Breast epithelium (tissue), 4 donors: ENCODE measurements at places on chromosomes 4 and X.

- no peak for DNase-seq
Measured at GRCh38 chr4:69497076-69497475, 1.4 kb upstream of the UGT2B4 start.

DNA sequence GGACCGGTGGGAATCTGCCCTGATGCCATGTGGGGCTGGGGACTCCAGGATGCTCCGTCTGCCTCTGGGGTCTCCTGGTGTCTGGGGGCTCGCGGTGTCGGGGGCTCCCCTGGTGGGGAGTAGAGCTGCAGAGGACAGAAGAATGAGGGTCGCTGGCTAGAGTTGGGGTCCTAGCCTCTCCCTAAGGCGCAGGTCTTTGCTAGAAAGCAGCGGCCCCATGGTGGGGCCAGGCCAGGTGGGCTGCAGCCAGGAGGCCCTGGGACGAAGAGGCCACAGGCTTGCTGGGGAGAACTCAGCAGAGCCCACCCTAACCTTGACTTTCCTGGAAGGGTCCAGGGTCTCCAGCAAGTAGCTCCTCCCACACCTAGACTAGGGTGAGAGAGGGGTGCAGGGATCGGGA is 21.4 kb downstream of the FGFRL1 start:
- no peak for DNase-seq

DNA sequence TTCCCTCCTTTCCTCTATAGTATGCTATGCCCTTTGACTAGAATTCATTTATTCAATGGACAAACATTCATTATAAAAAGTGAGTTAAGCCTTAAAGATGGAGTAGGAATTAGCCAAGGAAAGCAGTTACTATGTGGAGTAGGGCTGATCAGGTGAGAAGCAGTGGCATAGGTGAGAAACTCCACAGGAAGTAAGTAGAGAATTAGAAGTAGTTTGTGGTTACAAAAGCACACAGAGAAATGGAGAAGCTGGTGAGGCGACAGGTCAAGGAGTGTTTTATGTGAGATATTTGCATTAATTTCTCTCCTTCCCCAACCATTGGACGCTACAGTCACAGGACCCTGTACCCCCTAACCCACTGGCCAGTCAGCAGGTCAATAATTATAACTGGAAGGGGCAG is 30.6 kb downstream of the SETD7 start:
- DNase-seq, result no peak

DNA sequence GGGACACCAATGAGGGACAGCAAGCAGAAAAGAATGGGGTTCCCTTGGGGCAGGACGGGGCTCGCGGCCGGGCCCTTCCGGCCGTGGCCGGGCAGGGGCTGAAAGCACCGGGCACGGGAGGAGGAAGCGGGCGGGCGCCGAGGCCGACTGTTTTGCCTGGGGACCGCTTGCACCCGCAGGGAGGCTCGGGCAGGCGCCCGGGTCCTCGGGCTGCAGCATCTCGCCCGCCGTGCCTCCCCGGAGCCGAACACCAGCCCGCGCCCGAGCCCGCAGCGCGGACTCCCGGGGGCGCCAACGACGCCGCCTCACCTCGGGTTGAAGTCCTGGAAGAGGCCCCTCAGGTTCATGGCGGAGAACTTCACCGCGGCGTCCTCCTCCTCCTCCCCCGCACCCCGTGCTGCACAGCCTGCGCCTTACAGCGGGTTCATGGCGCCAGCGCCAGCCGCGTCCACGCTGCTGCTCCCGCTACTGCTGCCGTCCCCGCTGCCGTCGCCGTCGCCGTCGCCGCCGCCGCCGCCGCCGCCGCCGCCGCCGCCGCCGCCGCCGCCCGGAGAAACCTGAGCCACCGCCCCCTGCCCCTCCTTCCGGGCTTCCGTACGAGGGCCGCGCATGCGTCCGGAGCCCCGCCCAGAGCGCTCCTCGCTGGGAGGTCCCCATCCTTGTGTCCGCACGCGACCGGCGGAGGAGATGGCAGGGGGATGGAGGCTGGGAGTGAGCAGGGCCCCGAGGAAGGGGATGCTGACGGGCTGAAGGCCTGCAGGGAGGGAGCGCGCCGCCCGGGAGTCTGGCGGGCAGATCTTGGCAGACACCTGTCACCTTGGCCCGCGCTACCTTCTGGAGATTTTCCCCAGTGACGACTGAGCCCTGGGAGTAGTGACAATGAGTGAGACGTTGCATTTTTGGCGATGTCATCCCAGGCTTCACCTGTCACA is at the start of gene TMEM185A:
TMEM185A (minus strand) TSS at position 559 of the 932 bp plus-strand sequence; CDS start at position 347, 212 bp downstream.
- peak; percentile 57 for DNase-seq

DNA sequence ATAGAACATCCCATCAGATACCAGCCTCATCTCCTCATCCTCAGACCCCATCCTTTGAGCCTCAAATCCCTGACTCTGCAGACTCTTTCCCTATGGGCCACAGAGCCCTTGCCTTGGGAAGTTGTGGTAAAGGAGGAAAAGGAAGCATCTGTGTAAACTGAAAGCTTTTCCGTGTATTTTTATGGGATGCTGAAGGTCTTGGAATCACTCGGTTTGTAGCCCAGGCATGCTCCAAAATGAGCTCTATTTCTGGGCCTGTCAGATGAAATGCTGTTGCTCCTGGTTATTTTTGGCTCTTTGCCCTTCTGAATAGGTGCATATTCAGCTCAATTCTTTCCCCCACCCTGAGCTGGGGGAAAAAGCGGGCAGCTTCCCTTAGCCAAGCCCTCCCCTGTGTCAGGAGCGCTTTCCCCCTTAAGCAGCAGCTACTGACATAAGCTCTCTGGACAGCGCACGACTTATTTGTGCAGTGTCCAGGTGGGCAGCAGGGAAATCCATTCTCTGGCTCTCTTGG is 5.0 kb upstream of the SEL1L3 start:
- DNase-seq, result no peak

DNA sequence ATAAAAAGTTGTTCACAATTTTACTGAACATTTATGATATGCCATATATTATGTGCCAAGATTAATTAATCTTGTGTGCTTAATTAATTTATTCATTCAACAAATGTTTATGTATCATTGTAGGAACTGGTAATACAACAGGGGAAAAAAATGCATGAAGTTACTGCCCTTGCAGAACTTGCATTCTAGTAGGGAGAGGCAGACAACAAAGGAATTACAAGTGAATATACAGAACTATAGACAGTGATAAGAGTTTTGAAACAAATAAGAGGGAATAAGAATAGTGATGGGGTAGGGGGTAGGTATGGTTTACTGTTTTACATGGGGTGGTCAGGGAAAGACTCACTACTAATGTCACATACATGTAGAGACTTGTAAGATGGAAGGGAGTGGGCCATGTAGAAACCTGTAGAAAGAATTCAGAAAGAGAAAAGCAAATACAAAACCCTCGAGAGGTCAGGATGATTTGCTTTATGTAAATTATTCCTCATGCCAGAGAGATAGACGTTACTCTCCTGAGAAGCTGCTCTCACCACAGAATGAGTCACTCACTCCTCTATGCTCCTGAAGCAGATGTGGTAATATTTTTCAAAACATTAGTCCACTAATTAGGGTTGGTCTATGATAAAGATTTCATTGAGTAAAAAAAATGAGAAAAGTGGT is 855.0 kb upstream of the GRID2 start:
- no peak for DNase-seq

- DNase-seq, result no peak
Measured at GRCh38 chr4:25993395-25994185, 79.6 kb downstream of the SMIM20 start.

DNA sequence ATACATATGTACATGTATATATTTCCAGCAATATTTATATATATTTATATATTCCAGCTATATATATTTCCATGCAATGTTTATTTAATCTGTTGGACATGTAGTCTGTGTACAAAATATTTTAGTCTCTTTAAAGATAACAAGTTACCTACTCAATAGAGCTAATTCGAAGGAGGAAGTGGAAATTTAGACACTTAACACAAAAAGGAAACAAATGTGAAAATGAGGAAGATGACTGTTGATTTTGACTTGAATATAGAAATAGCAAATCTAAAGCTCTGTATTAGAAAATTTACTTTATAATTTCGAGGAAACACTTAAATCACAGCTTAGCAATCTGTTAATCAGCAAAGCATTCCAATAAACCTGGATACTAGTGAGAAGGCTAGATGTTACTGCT is 1064.4 kb downstream of the PCDH7 start:
- DNase-seq, result no peak
